ENCODE measurements at places on chromosomes 5 and 9.

DNA sequence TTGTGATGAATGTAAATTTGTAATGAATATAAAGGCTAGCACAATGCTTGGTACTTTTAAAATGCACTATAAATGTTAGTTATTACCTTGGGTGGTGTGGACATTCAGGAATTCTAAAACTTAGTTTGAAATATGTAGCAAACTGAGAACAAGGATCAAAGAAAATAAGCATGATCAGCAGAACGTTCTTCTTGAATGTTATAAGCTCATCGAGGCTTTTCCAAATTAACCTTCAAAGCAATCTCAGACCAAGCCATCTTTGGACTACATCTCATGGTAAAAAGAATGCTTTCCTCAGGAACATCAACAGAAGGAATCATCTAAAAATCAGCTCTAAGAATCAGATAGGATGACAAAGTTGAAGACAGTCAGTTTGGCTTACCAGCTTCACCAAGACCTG is 146.3 kb downstream of the SLIT3 start:
- DNase-seq, result no peak

- DNase-seq, result no peak
Measured at GRCh38 chr5:66345281-66345680, 201.2 kb downstream of the SREK1 start.

GRCh38 chr9:90846770-90847419 is 45.3 kb downstream of the SYK start:
- DNase-seq, result no peak

- no peak for DNase-seq
Measured at GRCh38 chr5:149135536-149136201, 5.6 kb upstream of the ABLIM3 start.

GRCh38 chr9:112132356-112132755 is 42.7 kb downstream of the SUSD1 start:
- DNase-seq, result no peak

DNA sequence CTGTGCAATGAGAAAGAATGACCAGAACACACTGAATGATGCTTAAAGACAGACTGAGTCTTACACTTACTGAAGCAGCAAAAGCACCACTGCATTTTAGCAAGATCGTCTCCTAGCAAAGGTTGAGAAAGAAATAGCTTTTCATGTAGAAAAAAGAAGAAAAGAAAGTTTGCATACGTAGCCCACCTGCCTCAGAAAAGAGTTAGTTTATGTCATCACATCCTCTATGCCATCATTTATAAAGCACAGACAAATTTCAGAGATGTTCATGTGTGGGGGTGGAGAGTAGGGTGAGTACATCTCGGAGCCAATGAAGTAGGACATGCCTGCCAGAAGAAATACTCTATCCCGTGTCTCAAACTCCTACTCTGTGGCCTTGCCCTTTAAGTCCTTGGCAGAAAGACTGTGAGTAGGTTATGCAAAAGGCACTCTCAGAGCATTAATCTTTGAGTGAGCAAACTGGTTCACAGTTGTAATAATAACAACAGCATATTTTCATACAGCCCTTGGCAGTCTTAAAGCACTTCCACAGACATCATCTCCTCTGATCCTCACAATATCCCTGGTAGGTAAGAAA is 22.4 kb downstream of the NRG2 start:
- DNase-seq, result no peak

GRCh38 chr5:11504065-11504885 is 400.0 kb downstream of the CTNND2 start:
- no peak for DNase-seq

GRCh38 chr5:2797981-2798380 is 46.5 kb upstream of the IRX2 start:
- DNase-seq, result no peak

- DNase-seq, result no peak
Measured at GRCh38 chr5:20611620-20612019, 623.6 kb upstream of the CDH18 start.

- no peak for DNase-seq
Measured at GRCh38 chr5:150068472-150068871, 17.9 kb downstream of the CSF1R start.

GRCh38 chr9:134299883-134300282 is 26.4 kb upstream of the RXRA start:
- no peak for DNase-seq

DNA sequence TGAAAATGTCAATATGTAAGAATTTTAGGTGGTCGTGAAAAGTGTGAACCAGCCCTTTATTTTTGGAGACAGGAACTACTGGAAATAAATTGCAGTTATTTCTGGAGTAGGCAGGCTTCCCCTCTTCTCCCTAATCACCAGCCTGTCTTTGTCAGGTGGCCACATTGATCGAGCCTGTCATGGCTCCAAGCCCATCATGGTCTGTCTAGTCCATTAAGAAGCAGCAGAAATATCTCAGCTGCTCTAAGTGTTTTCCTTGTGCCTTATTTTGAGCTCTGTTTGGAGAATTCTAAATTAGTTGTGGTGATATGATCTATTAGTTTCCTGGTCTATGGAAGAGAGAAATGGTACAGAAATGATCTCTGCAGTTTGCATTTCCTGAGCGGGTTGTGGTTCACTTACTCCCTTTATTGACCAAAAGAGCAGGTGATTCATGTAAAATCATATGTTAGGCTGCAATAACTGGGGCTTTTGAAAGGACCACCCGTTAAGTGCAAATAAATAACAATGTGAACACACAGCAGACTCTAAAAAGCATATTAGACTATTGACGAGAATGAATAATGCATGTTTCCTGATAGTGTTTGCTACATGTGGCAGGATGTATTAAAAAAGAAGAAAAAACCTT is 42.3 kb downstream of the BASP1 start:
- DNase-seq, result no peak

GRCh38 chr9:102985162-102985895 is 9.8 kb upstream of the CYLC2 start:
- DNase-seq, result no peak

GRCh38 chr9:116686693-116687073 is 422 bp upstream of the TRIM32 start:
- no peak for DNase-seq

DNA sequence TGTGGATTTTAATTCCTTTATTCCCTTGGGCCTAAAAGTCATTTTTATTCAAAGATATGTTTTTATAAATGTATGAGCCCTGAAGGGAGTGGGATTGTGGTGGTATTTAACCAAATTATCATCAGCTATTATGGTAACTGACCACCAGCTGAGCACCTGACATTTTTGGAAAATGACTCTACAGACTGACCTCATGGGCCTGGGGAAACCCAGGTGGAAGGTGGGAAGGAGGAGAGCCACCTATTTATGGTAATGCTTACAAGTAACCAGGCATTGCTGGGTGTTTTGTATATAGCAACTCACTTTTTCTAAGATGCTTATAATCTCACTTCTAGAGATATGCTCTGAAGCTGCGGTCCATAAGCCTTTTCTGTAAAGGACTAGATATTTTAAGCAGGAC is 22.3 kb upstream of the NFIB start:
- DNase-seq, result no peak

DNA sequence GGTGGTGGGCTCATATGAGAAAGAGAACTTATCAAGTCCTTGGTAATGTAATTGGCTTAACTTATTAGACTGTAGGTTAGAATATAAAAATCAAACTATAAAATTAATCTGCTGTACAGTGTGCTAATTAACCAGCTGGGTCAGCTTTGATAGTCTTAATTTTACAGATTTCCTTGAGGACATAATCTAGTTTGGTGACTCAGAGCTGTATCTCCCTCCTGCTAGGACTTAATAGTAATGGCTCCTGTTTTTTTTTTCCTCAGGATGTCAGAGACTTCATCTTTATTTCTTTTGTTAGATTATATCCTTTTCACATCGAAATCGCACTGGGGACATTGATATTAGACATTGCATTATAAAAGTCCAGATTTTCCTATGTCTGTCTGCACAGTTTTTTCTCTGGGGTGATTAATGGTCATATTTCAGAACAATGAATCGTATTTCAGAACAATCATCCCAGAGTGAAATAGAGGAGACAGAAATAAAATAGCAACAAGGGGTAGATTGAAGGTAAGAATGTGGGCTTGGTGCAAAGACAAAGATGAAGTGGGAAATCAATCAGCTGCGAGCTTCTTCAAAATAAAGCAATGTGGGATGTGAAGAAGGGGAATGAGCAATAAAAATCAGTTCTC is 346.4 kb upstream of the RIOK2 start:
- DNase-seq, result no peak

DNA sequence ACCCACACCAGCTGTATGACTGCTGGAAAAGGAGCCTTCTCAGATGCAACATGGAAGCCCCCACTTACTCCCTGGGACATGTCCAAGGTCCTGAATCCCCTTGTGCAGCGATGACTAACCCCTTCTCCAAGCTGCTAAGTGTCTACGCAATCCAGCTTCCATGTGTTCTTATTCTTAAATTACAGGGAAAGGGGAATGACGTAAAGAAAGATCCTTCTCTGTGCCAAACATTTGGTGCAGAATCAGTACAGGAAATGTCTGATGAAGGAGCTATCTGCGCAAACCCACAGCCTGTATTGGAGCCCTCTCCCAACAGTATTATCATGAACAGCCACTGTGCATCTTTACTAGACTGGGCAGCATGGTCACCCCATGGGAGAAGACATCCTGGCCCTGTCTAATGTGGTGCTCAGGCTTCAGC is 183.2 kb downstream of the FRMD3 start:
- DNase-seq, result no peak

GRCh38 chr9:1962122-1962521 is 53.0 kb upstream of the SMARCA2 start:
- DNase-seq, result no peak

DNA sequence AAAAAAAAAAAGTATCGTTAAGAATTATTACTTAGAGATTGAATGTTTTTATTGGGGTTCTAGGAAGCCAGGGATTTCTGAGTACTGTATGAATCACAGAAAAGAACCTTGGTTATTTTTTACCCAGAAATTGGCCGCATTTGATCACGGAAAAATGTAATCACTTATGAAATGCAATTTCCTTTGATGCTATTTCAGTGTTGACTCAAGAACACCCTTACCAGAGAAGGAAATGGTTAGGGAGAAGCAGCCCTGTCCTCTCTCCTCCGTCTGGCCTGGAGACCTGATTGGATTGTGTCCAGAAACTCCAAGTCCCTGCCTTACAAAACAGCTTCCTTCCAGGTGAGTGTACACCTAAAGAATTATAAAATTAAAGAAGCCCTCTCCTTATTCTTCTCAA is 116.7 kb downstream of the MED10 start:
- no peak for DNase-seq

GRCh38 chr5:854217-854616 is 3.4 kb upstream of the ZDHHC11 start:
- DNase-seq, result no peak

DNA sequence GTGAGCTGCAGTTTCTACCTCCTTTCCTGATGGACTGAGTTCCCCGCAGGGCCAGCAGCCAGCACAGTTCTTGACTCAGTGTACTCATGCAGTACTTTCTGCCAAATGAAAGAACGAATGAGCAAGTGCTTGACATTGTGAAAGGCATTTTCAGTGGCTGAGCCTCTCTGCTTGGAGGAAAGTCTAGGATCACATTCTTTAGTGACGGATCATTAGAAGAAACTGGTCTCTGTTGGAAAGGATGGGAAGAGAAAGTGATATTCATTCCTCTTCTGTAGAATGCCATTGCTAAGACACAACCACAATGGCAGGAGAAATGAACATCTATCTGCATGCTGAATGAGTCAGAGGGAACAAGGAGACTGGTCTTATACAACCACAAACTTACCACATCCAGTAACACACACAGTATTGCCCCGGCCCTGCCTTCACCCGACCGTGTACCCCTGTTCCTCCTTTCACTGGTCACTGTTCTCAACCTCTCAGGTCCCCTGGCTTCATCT is 206.9 kb downstream of the CRB2 start:
- DNase-seq, result no peak

DNA sequence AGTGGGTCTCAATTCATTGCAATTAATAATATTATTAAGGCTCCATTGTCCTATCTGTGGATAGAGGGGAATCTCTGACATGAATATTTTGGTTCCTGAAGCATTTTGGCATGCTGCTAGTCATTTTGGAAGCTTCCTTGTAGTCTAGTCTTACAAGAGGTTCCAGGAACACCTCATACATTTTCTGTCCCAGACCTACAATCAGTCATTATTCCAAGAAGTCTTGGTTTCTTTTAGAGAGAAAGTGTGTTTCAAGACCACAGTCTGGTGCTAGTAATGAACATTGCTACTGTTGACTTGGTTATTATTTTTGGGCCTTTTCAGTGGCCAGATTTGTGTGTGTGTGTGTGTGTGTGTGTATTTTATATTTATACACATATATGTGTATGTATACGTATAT is 98.9 kb downstream of the ERCC6L2 start:
- no peak for DNase-seq

- no peak for DNase-seq
Measured at GRCh38 chr5:140548300-140548688, 832 bp downstream of the EIF4EBP3 start.

DNA sequence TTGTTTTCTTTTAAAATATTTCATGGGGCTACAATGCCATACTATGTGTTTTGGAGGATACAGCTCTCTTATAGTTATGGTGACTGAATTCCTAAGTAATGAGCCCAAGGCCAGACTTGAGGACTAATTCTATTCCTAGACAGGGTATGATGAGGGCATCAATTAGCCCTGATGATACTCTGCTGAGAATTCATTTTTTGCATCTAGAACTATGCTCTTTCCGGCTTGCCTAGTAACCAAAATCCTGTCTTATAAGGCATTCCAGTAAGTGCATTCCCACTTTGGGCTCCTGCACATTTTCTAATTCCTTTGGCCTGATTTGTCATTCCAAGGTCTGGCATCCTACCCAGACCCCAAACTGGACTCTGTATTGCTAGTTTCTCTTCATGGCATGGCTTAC is 62.4 kb downstream of the MAT2B start:
- no peak for DNase-seq

- DNase-seq, result no peak
Measured at GRCh38 chr5:174616036-174616435, 108.3 kb upstream of the MSX2 start.

GRCh38 chr5:82863266-82863665 is 213.9 kb downstream of the TMEM167A start:
- DNase-seq, result no peak

DNA sequence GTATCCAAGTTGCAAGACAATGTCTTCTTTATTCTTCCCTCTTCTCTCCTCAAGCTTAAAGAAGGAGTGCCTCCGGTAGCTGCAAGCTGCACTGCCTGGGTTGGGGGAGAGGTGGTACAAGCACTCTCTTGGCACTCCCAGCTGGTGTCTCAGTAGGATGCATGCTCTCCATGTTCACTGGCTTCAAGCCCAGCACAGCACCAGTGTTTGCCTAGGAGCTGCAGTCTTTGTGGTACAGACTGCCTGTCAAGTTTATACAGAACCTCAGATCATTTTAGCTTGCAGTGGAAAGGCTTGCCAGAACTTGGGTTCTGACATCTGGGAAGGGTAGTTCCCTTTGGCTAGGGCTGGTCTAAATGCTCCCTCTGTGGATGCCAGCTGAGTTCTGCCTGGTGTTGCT is 505.6 kb downstream of the MAN2A1 start:
- DNase-seq, result no peak

GRCh38 chr5:149860801-149861322 is 83.7 kb downstream of the PDE6A start:
- DNase-seq, result peak; percentile 31

DNA sequence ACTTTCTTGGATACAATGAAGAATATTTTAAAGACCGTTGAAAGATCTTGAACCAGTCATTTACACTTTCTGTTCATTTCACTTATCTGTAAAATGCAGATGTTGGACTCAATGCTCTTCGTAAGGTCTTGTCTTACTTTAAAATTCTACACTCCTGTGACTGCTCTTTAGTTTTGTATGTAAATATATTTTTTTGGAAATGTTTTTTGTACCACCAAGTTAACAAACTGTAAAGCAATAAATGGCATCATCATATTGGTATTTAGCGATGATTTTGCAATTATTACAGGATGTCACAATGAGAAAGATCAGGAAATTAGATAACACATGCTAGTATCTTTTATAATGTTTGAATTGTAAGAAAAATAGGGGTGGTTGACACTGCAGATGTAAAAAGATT is 80.8 kb upstream of the GNAQ start:
- no peak for DNase-seq

Measured in germinal center (tissue), 1 donor.